ENCODE measurements at places on chromosomes 3 and 15.

GRCh38 chr15:23690450-23690852 lies 3.3 kb upstream of the NDN start:
- peak; percentile 72 for DNase-seq

DNA sequence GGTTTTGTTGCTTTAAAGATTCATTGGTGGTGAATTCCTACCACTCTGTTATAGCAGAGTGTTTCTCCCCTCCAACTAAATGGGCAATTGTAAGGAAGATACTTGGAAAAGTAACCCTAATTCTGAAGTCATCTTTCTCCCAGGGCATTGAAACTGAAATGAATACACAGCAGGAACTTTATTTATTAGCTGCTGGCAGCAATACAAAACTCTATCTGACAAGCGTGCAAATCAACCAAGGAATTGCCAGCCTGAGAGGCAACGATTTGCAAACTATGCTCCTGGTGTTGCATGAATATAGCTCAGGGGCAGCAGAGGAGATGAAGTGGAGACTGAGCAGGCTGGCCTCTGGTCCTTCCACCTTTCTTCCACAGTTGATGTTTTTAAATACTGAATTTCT lies 48.9 kb downstream of the CD200R1 start:
- DNase-seq = no peak

- no peak for DNase-seq
These were observed 583.3 kb upstream of the CBLB start for GRCh38 chr3:106452096-106452495.

DNA sequence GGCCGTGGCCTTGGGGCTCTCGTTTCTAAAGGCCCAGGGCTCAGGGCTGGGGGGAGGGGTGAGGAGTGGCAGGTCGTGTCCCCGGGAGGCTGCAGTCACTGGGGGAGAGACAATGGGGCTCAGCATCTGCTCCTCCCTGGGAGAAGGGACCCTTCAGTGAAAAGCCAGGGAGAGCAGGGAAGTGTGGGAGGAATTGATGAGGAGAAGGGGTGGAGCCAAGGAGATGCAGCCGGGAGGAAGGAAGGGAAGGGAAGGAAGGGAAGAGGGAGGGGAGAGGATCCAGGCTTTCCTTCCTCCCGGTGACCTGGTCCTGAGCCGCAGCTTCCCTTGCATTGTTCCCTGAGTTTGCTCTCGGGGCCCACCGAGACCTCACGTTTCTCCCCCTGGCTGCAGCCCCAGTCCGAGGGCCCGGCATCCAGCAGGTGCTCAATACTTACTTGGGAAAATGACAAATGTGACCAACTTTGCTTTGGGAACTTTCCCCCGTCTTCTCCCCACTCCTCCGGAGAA lies 1.4 kb upstream of the ZNF710 start:
- DNase-seq = no peak

- DNase-seq = no peak
These were observed 22.8 kb downstream of the ATOSA start for GRCh38 chr15:52656412-52656811.

DNA sequence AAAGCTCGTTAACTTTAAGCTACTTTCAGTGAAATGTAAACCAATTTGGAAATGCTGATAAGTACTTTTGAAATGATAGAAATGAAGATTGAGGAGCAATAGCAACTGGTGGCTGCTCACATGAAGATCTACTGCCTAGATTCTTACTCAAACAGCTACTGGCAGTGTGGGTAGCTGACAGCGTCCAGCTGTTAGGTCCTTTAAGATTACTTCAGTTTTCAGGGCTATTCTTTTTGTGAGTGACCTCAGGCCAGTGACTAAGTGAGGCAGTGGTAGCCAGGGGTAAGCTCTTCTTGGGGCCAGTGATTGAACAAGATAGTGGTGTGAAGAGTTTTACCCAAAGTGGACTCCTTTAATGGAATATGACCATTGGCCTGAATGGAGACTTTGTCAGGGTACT lies 41.3 kb downstream of the NECTIN3 start:
- DNase-seq = no peak

DNA sequence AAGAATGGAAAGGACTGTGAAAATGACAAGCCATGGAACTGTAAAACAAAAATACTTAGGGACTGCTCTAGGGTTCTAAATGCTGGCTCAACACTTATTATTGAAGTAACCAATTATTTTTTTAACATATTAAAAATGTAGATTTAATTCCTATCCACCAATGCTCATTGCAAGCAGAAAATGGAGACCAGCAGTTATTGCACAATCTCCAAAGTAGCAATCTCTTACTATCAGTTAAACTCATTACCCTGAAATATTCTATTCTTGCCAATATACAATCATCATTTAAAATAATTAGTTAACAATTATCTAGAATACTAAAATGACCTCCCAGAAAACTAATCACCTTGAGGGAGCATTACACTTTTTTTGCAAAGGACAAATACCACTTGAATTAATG lies 499.8 kb downstream of the NAALADL2 start:
- no peak for DNase-seq

- no peak for DNase-seq
These were observed 157.5 kb downstream of the FBLN2 start for GRCh38 chr3:13706451-13706850.

GRCh38 chr3:61882253-61882652 lies 320.9 kb downstream of the PTPRG start:
- DNase-seq = no peak

- DNase-seq = no peak
These were observed 210.2 kb downstream of the XXYLT1 start for GRCh38 chr3:195060531-195061291.

DNA sequence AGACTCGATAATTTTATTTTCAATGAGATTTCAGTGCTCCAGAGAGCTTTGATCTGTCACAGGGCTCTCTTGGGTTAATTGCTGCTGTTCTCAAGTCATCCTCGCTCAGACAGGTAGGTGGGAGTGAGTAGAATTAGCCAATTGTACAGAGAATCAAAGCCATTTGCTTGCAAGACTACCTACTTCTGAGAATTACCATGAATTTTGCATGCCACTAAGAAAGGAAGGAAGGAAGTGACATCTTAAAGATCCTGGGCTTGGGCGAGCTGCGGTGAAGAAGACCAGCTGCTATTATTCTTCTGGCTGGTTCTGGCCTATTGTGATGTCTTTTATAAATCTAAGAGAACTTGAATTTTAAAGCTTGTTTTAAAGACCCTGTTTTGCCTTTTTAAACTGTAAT lies 154.1 kb upstream of the LPP start:
- DNase-seq = no peak

GRCh38 chr3:48426944-48427629 lies 2.8 kb downstream of the PLXNB1 start:
- DNase-seq = no peak

- DNase-seq = no peak
These were observed 23.0 kb downstream of the HACL1 start for GRCh38 chr3:15578289-15578867.

DNA sequence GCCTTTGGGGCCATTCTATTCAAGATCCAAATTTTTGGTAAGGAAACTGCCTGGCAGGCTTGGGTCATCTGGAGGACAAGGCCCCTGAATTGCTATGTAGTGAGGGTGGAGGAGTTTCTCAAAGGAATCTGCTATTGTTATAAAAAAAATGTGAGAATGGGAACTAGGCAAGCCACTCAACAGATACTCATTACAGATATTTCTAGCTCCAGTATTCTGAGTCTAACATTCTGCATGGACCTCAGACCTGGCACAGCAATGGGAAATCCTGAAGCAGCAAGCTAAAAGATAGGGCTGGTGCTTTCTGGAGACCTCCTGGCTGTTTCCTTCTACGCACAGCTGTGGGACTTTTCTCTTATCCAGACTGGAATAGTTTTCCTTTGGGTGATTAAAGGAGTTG lies 430.7 kb upstream of the RBMS3 start:
- no peak for DNase-seq

GRCh38 chr3:108106449-108106848 lies 15.6 kb upstream of the CD47 start:
- DNase-seq = no peak

DNA sequence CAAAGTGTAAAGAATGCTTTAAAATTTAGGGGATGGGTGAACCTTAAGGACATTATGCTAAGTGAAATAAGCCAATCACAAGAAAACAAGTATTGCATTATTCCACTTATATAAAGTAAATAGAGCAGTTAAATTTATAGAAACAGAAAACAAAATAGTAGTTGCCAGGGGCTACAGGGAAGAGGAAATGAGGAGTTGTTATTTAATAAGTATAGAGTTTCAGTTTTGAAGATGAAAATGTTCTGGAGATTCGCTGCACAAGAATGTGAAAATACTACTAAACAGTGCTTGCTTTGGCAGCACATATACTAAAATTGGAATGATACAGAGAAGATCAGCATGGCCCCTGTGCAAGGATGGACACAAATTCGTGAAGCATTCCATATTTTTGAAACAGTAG lies 32.0 kb downstream of the DNAH12 start:
- no peak for DNase-seq

GRCh38 chr3:55006244-55006676 lies 78.4 kb upstream of the LRTM1 start:
- no peak for DNase-seq

GRCh38 chr15:78308422-78309032 lies 9.1 kb upstream of the SKIC8 start:
- peak; percentile 16 for DNase-seq

DNA sequence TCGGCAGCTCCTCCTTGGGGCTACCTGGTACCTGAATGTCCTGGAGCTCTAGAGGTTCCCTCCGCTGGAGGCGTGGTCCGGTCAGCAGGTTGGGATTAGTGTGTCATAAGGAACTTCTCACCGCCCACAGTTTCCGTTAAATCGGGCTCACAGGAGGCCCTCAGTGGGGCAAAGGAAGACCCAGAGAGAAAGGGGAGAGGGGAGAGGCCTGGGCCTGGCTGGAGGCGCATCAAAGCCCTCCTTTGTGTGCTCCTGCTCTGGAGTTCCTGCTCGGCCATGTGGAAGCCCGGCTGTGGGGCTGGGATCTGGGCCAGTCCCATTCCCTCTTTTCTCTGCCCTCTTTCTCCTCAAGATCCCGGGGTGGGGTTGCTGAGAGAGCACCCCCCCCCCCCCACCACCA lies at the start of gene RLBP1:
Gene RLBP1 (minus strand): TSS at position 37 of the 400 bp plus-strand sequence. CDS start 2,604 bp downstream, outside the sequence.
- DNase-seq = no peak

GRCh38 chr15:75104804-75105557 lies 81.6 kb downstream of the PPCDC start:
- no peak for DNase-seq

GRCh38 chr3:39101022-39101689 lies 6.3 kb downstream of the GORASP1 start:
- DNase-seq = no peak

DNA sequence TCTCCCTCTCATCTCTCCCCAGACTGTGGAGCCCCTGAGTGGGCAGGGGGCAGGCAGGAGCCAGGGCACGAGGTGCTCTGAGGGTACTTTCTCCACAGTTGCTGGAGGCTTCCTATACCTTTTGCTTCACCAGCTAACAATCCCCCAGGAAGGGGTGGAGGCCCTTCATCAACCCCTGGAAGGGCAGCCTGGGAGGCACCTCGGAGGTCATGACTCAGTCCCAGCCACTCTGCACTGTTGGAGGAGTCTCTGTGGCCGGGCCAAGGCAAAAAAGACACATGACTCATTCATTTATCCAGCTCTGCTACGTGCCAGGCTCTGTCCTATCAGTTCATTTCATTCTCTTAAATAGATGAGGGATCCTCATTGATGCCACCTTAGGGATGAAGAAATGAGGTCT lies 15.6 kb upstream of the KY start:
- no peak for DNase-seq

GRCh38 chr3:62249855-62250543 lies 123.4 kb downstream of the FEZF2 start:
- no peak for DNase-seq

- no peak for DNase-seq
These were observed 66.3 kb upstream of the CRTC3 start for GRCh38 chr15:90463381-90463780.

DNA sequence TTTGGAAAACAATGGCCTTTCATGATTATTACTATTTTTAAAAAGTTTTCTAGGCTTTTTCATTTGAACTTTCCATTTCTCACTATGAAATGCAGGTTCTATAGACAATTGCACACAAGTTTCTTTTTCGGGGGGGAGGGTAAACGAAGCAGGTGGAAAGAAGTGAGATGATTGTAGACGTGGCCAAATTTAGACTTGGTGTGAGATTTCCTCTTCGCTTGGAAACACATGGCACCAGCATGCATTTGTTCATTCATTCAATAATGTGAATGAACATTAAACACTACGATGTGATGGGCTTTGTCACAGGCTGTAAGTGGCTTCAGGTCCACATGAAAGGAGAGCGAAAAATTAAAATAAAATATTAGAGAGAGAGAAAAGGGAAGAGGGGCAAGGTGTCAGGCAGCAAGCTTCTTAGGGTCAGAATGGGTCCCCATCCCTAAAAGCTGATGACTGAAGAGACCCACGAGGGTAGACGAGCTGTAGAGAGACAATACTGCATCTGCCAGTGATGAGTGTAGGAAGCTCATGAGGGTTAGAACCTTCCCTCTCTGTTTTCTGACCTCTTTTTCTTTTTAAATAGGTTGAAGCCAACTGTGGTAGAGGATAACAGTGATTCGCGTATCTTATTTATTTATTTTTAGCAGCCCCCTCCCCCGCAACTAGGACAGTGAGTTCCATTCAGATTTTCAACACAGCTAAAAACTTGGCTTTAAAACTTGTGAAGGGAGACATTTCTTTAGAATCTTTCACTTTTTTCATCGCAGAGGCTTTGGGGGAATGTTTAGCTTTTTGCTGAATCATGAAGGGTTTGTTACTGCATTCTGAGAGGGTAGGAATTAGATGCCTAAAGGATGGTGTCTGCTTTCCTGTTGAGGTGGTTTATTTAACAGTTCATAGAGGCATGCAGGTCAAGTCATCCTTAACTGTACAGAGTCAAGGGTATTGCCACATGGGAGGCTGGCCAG lies 36.2 kb downstream of the GAP43 start:
- no peak for DNase-seq

- DNase-seq = no peak
These were observed 26.2 kb upstream of the HHATL start for GRCh38 chr3:42728668-42729364.

DNA sequence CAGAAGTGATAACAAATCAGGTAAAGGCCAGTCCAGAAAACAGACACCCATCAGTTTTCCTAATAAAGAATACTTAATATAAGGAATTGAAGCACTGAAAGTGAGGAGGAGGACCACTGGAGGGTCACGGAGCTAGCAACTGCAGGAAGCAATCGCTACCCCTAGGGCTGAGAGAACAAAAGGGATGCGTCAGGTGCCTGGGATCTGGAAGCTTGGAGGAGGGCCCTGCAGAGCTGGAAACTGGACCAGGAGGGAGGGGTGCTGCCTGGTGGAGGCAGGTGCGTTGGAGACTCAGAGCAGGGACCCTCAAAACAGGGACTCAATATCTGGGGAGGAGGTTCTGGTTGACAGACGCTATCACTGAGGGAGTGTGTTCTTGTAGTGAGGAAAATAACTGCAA lies 308.1 kb upstream of the RASGRP1 start:
- DNase-seq = no peak

- DNase-seq = no peak
These were observed 79.6 kb downstream of the NFKBIZ start for GRCh38 chr3:101928890-101929289.

GRCh38 chr15:42772144-42772543 lies 35.2 kb upstream of the CDAN1 start:
- DNase-seq = no peak

DNA sequence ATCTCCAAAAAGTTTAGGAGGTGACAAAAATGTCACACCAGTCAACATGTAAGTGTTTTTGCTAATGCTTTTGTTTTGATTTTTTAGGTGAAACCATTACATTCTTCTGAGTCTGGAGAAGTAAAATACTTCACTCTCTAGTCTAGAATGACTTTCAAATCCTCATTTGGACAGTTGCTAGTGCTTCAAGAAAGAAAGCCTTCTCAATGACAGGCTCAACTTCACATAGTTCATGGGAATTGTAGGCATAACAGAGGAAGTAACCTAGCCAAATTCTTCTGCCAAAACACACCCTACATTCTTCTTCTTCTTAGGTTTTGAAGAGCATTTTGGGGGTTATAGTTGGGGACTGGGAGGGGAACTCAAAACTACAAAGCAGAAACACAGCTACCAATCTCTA lies 29.4 kb upstream of the HEG1 start:
- DNase-seq = no peak
